Fibroblast of villous mesenchyme (primary cell): ENCODE measurements at places on chromosomes 7 and 10.

DNA sequence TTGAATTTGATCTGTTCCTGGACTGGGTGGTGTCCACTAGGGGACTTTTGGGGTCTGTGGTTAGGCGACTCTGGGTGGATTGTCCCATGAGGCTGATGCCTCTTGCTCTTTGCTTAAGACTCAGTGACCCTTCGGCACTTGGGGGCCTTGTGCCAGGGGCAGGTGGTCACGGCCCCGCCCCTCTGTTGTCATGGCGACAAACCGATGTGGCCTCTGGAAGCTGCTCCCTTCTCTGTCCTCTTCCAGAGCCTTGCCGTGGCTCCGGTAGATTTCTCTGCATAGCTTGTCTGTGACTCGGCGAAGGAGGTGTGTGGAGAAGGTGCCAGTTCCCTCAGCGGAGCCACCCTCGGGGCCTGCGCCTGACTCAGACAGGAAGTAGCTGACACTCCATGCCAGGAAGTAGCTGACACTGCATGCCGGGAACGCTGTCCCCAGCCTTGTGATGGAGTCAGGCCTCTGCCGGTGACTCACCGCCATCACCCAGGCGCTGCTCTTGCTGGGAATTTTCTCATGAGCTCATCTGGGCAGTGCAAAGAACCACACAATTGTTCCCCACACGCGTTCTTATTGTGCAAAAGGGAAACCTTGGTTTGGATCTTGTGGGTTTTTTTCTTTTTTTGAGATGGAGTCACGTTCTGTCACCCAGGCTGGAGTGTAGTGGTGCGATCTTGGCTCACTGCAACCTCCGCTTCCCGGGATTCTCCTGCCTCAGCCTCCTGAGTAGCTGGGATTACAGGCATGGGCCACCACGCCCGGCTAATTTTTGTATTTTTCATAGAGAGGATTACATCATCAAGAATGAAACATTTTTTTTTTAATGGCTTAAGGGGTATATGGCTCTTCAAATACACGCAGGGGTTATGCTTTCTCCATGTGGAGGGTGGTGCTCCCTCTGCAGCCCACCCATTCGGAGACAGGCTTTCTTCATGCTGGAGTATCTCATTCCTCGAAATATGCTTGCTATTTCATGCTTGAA, 72.6 kb downstream of the PFKFB3 start:
- peak; percentile 95 for DNase-seq

DNA sequence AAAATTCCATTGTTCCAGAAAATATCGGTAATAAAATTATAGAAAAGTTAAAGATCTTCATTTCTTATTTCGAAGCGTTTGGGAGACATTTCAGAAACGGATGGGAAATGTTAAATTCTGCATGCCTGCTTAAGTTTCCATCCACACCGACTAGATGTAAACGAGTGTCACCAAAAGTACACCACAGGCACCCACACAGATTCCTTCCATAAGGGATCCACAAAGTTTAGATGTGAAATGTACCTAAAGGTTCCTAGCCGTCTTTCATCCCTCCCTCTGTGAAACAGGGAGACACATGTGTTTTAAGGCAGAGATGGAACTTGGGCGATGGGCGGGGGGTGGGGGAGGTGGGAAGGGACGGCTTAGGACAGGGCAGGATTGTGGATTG, 621 bp upstream of the CAV1 start:
- DNase-seq = no peak

GRCh38 chr7:1458683-1459511, at the start of gene MICALL2:
MICALL2 (minus strand) TSS chr7:1459470; CDS start chr7:1459326, 144 bp downstream.
- DNase-seq = peak; percentile 87

DNA sequence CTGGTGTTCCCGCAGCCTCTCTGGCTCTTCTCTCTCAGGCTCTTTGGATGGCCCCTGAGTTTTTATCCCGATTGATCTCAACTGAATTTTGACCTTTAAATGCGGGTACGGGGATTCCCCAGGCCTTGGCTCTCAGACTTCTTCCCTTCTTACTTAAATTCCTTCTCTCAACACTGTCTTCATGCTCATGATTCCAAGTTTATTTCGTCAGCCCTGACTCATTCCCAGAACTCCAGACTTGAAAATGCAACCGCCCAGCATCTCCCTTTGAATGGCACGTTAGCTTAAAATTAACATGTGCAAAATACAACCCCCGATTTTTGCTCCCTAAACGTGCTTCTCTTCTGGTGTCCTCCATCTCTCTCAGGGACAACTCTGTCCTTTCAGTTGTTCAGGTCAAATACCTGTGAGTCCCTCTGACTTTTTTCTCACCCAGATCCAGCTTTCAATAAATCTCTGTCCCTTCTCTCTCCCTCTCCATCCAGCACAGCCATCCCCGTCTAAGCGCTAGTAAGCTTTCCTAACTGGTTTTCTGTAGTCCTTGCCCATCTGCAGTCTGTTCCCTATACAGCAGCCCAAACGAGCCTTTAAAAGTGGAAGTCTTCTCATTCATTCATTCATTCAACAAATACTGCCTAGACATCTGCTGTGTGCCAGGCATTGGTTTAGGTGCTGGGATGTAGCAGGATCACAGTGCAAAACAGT, 7.1 kb downstream of the HECW1 start:
- peak; percentile 72 for DNase-seq
